ENCODE measurements at places on chromosomes 7 and 10.

GRCh38 chr7:5701085-5701914, 80.2 kb downstream of the RNF216 start:
- DNase-seq, result peak; percentile 29

- peak; percentile 62 for DNase-seq
Observed at GRCh38 chr10:26969145-26969926, 108.6 kb upstream of the ABI1 start.

DNA sequence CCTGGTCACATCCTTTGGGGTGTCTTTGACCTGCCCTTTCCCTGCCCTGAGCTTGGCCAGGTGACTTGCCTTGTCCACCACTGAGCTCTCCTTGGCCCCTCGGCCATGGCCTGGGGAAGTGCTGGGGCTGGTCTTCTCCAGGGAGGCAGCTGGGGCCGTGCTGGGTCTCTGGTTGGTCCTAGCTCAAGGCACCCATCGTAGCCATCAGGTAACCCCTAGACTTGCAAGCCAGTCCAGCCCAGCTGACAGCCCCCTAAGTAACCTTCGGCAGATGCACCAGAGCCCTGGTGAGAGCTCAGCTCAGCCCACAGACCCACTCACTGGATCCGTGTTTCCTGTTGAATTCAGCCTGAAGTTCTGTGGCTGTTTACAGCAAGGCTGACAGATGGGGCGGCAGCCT, 176.2 kb upstream of the SHH start:
- no peak for DNase-seq

GRCh38 chr10:70726909-70727495, 54.7 kb downstream of the ADAMTS14 start:
- DNase-seq, result no peak

DNA sequence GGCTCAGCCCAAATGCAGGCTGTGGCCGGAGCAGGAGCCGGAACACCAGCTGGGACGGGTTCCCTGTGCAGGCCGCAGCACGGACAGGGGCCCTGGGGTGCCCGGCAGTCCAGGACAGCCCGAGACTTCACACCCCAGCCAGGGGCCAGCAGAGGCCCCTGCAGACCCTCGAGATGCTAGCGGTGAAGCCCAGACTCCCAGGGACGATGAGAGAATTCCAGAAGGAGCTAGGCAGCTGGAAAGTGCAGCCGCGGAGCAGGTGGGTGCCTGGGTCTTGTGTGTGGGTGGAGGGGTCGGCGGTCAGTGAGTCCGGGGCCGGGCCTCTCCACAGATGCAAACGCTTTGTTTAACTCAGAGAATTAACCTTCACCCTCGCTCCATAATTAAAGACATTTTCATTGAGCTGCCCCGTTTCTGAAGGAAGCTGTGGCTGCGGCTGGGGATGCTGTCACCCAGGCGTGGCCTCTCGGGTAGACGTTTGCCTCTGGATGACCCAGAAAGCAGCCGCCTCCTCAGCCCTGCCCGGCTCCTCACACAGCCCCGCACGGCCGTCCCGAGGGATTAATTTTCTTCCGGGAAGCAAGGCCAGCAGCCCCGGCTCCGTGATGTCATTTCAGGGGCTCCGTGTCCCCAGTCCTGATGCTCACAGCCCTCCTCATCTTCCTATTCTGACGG, 26.5 kb downstream of the KNDC1 start:
- no peak for DNase-seq

- DNase-seq, result no peak
Observed at GRCh38 chr7:152587366-152587765, 88.6 kb downstream of the XRCC2 start.

Data from fibroblast of mammary gland (primary cell).